ENCODE measurements at places on chromosomes 5 and 9. TPM values are rescaled to one million over a fixed set of nuclear protein-coding genes. Genes with fewer than 3 reads are reported as not detected.

- no peak for DNase-seq
These were observed 554 bp downstream of the SDHA start for GRCh38 chr5:218457-219291.

- no peak for DNase-seq
These were observed 442 bp downstream of the NEURL1B start for GRCh38 chr5:172641359-172642050.

- DNase-seq = no peak
These were observed 7.0 kb upstream of the MRNIP start for GRCh38 chr5:179865491-179866240.

DNA sequence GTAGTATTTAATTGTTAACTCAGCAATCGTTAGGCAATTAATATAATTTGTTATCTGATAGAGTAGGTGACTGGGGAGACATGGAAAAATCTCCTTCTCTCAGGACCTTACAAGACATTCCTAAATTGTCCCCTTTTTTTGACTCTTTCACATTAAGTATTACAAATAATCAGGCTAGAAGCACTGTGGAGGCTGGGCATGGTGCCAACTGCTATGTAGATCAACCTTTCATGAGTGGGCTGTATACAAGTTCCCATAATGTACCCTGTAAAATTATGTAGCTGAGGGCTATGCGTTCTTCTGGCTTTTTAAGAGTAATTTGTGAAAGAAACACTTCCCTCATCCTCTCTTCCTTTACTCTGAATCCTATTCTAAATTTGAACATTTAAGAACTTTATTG, 140.2 kb downstream of the NFIB start:
- DNase-seq = no peak

DNA sequence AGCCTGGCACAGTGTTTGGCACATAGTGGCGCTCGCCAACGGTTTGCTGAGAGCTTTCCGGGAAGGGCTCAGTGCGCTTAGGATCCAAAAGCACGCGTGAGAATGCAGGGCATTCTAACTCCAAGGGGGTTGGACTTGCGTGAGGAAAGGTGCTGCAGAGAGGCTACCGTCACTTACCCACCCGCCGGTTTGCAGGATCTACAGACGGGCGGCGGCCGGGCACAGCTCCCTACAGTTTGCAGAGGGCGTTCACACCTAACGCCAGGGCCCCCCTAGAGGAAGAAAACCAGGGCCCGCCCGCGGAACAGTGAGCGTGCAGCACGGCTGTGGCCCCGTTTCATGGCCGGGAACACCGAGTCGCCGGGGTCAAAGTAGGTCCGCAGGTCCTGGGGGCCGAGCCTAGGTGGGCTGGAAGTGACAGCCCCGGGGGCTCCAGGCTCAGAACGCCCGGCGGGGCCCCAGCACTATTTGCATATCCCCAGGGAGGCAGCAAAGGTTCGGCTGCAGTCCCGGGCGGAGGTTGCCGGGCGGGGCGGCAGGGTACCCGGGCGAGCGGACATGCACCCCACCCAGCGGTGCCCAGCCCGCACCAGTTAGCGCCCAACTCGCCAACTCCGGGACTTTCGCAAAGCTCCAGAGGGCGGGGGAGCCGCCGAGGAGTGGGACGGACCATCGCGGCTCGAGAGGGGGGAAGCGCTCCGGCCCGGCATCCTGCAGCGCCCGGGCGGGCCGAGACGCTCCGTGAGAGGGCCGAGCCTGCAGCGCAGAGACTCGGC, 526 bp upstream of the GALNT10 start:
- no peak for DNase-seq

DNA sequence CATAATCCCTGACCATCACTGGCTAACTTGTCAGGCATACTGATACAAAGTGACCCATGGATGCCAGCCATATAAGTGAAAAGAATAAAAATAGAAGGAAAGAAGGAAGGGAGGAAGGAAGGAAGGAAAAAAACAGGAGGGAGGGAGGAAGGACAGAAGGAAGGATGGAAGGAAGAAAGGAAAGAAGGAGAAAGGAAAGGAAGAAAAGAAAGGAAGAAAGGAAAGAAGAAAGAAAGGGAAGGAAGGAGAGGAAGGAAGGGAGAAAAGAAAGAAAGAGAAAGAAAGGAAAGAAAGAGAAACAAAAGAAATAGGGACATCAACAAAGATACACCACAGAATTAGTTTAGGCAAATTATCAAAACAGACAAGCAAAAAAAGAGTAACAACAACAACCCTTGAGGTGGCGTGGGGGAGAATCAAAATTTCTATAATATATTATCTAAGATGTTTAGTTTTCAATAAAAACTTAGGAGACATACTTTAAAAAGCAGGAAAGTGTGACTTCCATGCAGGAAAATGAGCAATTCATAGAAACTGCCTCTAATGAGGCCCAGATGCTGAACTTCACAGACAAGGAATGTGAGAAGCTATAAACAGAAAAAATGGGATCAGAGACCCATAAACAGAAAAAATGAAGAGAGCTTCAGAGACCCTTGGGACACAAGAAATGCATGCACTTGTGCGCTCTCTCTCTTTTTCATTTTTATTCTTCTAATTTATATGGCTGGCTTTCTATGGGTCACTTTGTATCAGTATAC, 96.1 kb upstream of the NFIL3 start:
- no peak for DNase-seq

GRCh38 chr9:4146293-4146692, 153.6 kb downstream of the GLIS3 start:
- DNase-seq = no peak

GRCh38 chr5:172770374-172770674, 671 bp downstream of the DUSP1 start:
- no peak for DNase-seq

The ZNF474 gene
- total RNA-seq = not detected

The FGF18 gene
- not detected for total RNA-seq

The PCDHGB5 gene
- total RNA-seq = 3.1 TPM

The ERMP1 gene
- total RNA-seq = 22.4 TPM

The PIGO gene
- 21.6 TPM for total RNA-seq

The ADGRV1 gene
- total RNA-seq = 0.04 TPM

Measured in foreskin keratinocyte (primary cell).